ENCODE measurements at places on chromosomes 16 and 17.

- DNase-seq: no peak
Observed at GRCh38 chr16:84879569-84880487, 60.0 kb downstream of the CRISPLD2 start.

GRCh38 chr17:42411361-42411760 lies 11.7 kb downstream of the CAVIN1 start:
- DNase-seq: no peak

GRCh38 chr17:42253578-42253977 lies 22.6 kb downstream of the STAT5B start:
- DNase-seq: no peak

GRCh38 chr16:57867000-57867561 lies 64.8 kb upstream of the KIFC3 start:
- DNase-seq: no peak

DNA sequence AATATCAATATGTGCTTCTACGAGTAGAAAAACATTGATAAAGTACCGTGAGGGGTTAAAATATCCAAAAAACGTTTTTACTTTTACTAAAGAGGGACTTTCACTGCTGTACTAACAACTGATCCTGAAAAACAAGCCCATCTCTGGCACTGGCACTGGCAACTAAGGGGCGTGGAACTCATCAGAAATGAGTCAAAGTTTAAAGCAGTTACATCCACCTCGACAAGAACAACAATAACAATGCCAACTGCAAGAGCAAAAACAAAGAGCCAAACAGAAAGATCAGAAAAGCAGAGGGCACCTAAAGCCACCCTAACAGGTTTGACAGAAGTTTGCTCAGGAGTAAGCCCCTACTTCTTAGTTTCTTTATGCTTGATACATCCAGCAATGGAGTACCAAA lies 13.1 kb downstream of the MBTPS1 start:
- no peak for DNase-seq

DNA sequence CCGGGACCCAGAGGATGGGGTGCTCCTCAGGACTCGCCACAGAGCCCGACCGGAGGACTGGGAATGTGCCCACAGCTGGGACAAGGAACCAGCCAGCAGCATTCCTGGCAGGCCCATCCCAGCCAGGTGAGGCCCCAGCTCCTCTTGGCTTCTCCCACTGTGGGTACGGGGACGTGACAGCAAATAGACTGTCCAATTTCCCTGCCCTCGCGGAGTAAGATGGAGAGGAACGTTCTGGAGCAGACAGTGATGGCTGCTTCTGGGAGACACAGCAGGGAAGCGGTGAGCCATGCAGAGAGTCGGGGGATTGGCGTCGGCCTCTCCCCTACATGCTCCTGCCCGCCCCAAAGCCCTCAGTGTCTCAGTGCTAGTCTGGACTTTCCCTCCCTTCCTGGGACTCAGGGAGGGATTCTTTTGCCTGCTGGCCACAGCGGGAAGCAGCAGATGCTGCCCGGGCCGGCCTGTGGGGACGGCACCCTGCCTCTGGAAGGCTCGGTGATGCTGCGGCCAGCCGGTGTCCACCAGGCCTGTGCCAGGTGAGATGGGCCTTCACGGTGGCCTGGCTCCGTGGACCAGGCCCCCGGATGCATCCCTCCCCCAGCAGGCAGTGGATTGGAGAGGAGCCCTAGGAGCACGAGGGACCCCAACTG lies 89.1 kb downstream of the SEC14L1 start:
- DNase-seq: no peak

DNA sequence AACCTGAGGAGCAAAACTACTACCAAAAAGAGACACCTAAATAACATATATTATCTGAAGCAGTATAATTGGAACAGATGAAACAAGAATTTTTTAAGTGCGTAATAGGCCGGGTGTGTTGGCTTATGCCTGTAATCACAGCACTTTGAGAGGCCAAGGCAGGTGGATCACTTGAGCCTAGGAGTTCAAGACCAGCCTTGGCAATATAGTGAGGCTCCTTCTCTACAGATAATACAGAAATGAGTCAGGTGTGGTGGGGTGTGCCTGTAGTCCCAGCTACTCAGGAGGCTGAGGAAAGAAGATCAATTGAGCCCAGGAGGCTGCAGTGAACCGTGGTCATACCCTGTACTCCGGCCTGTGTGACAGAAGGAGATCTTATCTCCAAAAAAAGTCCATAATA lies 294.2 kb upstream of the AXIN2 start:
- no peak for DNase-seq

DNA sequence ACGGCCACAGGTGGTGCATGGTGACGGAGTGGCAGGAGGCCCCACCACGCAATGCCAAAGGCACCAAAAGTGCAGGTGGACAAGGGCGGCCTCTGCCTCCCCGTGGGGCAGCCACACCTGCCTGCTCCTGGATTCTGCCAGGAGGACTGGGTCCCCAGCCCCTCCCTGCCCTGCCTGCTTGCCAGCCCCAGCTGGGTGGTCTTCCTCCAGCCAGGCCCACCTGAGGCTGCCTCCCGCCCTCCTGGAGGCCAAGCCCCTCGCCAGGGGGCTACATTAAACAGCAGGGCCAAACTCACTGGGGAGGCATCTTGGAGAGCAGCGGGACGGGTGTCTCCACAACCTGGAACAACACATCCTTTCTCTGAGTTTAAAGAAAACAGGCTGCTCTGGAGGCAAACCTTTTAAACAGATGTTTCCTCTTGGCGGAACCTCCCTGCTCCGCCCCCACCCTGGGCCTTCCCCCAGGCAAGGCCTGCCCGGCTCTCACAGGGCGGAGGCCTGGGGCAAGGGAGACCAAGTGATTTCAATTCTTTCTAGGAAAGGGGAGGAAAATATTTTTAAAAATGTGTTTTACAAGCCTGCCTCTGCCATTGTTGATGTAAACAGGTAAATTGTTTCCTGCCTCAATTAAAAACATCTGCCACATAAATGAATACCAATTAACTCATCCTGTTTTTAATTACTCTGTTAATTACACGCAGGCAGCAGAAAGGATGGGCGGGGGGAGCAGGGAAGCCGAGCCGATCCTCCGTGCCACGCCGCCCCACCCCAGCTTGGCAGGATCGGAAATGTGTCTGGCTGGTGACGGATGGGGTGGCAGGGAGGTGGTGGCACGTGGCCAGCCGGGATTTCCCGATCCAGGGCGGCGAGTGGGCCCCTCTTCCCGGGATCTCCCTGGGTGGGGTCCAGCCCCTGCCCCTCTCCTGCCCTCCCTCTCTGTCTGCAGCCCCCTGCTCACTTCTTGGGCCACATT lies 54.4 kb upstream of the PABPN1L start:
- peak; percentile 70 for DNase-seq

DNA sequence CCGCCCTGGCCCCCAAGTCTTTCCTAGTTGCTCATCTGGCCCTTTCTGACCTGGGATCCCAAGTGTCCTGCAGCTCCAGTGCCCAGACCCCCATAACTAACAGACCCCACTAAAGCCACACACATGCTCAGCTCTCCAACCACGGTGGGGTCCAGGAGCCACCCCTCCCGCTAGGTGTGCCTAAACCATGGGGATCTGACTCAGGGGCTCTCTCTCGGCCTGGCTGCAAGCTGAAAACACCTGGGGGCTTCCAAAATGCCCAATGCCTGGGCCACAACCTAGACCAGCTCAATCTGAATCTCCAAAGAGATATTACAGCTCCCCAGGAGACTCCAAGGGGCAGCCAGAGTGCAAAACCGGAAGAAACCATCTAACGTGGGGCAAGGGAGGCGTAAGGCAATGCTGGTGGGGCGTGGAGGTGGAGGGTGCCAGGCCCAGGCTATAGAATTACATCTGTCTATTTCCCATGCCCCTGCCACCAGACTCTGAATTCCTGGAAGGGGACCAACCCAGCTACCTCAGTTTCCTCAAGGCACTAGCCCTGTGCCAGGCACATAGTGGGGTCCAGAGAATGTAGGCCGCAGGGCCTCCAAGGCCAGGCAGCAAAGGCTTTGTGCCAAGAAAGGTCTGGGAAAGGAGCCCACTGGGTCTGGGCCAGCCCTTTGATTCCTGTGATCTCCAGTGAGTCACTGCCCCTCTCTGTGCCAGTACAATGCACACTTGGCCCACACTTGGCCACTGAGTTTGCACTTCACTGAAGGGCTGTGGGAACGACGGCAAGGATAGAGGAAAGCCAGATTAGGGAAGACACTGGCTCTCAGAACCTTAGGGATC lies 3.3 kb downstream of the CD2BP2 start:
- DNase-seq: peak; percentile 91

DNA sequence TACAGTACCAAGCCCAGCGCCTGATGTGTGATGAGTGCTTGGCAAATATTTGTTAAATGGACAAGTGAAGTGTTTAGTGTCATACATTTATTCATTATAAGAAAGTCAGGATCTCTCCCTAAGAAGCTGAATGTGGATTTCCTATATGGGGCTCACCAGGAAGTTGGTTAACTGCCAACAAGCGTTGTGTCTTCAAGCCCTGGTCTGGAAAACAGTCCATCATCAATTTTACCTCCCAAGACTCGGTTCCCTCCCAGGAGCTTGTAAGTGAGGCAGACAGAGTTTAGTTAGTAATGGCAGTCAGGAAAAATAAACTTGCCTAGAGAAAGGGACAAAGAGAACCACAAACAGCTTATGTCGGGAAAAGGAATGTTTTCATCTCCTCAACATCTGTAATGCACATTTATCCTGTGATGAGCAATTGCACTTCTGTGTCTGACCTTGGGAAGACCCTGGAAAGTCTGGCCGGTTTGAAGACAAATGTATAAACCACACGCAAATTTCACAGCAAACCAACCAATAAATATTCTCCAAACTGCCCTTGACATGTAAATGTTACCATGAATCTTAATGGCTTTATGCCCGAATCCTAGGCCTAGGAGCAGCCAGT lies 28.3 kb downstream of the C16orf95 start:
- DNase-seq: no peak

- DNase-seq: no peak
Observed at GRCh38 chr16:25063102-25063501, 47.9 kb upstream of the ARHGAP17 start.

DNA sequence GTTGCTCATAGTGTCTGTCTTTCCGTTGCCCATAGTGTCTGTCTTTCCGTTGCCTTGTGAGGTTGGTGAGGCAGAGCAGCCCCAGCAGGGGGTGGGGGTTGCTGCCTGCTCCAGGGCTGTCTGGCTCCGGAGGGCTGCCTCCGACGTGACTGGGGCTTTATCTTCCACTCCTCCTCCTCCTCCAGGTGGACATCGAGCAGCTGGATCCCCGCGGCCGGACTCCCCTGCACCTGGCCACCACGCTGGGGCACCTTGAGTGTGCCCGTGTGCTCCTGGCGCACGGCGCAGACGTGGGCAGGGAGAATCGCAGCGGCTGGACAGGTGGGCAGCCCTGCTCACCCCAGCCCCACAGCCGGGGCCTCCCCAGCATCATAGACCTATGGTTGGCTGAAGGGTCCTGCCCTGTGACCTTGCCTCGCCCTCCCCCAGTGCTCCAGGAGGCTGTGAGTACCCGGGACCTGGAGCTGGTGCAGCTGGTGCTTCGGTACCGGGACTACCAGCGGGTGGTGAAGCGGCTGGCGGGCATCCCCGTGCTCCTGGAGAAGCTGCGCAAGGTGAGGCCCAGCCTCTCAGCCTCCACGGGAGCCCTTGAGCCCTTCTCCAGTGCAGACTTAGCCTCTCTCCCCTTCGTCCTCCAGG lies 14.7 kb downstream of the ANKRD13B start:
- no peak for DNase-seq

DNA sequence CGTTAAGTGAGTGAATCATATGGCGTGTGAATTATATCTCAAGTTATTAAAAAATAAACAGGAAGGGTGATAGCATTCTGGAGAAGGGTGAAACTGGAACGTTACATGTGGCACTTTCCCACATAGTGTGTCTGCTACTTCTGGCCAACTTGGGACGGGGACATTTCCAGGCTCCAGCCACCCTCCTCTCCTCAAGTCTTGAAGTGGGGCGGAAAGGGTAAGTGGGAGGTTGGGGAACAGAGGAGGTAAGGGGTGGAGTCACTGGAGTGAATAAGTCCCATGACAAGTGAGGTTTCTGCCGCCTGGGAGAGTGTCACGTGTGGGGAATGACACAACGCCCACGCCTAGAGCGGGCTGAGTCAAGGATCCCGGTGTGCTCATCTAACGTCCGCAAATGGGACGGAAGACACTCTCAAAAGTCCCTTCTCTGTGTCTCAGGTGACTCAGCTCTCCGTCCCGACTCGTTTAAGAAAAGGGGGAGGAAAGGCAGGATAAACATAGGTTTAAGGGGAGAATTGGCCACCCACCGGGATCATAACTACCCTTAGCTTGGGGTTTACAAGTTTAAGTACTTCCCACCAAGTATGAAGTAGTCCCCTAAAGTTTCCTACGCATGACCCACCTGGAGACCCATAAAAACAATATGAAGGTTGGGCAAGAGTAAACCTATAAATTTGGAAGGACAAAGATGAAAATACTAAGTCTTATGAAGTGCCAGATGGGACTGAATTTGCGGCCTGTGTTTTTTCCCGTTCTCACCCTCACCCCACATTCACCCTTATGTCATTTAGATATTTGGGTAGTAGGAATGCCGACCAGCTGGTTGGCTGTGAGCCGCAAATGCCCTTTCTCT lies 1.2 kb upstream of the SPAG9 start:
- DNase-seq: peak; percentile 86

DNA sequence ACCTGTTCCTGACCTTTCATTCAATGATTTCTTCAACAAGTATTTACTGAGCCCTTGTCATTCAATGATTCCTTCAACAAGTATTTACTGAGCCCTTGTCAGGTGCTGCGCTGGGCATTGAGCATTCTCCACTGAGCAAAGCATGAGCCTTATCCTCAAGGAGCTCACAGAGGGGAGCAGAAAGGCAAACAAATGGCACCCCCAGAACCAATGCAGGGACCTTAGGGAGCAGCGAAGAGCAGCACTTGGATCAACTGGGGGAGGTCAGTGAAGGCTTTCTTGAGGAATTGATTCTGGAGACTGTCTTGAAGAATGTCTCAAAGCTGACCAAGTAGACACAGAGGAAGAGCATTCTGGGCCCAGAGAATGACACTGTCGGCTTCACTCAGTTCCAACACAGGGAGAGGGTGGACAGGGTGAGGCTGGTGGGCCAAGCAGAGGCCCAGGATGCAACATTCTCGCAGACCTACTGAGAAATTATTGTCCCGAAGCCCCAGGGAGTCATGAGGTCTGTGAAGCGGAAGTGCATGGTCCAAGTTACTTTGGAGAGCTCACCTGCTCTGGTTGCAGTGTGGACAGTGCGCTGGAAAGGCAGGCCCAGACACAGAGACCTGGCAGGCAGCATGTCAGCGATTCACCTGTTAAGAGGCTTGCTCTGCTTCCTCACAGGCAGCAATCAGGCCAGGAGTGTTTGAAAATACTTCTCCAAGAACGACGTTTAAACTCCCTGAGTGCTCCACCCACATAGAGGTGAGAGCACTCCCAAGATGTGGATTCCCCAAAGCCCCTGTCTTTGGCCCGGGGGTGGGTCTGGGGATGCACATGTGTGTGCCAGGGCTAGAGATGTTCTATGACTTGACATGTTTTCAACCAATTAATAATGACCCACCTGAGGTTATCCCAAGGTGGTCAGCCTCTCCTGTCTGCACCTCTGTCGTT lies 3.2 kb upstream of the MPO start:
- DNase-seq: no peak

DNA sequence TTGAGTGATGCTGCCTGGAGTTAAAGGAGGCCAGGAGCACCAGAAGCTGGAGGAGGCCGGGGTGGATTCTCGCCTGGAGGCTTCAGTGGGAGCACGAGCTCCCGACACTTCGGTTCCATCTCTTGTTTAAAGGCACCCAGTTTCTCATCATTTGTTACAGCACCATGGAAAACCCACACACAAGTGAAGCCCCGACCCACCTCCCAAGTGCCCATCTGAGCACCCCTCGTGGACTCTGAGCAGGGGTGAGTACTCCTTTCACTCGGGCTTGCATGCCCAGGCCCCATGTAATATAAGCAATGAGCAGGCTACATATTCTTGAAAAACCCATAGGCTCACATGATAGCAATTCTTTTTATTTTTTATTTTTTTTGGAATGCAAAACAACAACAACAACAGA lies 196.9 kb upstream of the MAF start:
- no peak for DNase-seq

- DNase-seq: peak; percentile 19
Observed at GRCh38 chr17:33779234-33779591, 475.9 kb upstream of the CCL2 start.
